T-cell (primary cell): ENCODE measurements at places on chromosomes 13 and 19. TPM values are rescaled to one million over a fixed set of nuclear protein-coding genes. Genes with fewer than 3 reads are reported as not detected.

- no peaks in the 10 kb centered on the region for H3K36me3 ChIP-seq
- no peak overlapping the region for H3K4me3 ChIP-seq
- peaks cover 2% of the 10 kb centered on the region for H3K27me3 ChIP-seq
- no peak overlapping the region for H3K27ac ChIP-seq
- DNase-seq: no peak
Observed at GRCh38 chr13:37202264-37202663, 96.8 kb upstream of the CSNK1A1L start.

SHISA7 gene
- not detected for total RNA-seq

NLRP4 gene
- total RNA-seq: not detected

CYP4F12 gene
- total RNA-seq: 0.48 TPM

KIR2DL3 gene
- total RNA-seq: 0.16 TPM

- no peak overlapping the region for H3K4me3 ChIP-seq
- DNase-seq: no peak
- H3K27ac ChIP-seq: no peak overlapping the region
- peaks cover 3% of the 10 kb centered on the region for H3K27me3 ChIP-seq
Observed at GRCh38 chr19:56862741-56863140, 22.2 kb upstream of the PEG3 start.

DNA sequence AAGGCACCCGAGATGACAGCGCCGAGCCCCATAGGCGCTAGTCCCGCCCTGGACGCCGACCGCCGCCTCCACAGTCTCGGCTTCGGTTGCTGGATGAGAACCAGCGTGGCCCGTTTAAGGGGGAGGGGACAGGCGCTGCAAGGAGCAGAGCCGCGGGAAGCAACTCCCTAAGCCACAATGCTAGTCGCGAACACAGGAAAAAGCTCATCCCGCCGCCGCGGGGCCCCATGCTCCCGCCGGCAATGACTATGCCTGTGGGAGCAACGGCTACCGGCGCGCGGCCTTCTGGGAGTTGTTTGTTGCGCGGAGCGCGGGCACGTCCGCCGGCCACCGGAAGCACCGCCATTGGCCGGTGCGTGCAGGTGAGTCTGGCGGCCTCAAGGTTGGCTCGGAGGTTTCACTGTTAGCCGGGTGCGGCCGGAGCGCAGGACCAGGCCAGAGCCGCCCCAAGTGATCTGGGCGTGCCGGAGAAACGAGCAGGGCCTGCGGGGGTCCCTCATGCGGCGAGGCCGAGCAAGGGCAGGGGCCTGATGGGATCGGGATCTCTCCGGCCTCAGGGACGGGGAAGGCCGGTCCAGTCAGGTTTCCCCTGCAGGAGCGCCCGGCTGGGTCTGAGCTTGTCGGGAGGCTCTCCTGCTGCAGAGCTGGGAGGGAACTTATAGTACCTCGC, at the start of gene ZNF544:
ZNF544 (plus strand) TSS at position 330 of the 670 bp plus-strand sequence. CDS start 15,110 bp downstream, outside the sequence.
- peak; percentile 26 for DNase-seq
- peak within 1 kb of the TSS; percentile 13 for H3K27ac ChIP-seq
- H3K4me1 ChIP-seq: peaks cover 10% of the 10 kb centered on the region
- peaks cover 30% of the 10 kb centered on the region for H3K36me3 ChIP-seq
- H3K27me3 ChIP-seq: no peaks in the 10 kb centered on the region
- H3K4me3 ChIP-seq: peak within 1 kb of the TSS; percentile 61

- no peaks in the 10 kb centered on the region for H3K36me3 ChIP-seq
- H3K4me3 ChIP-seq: peak overlapping the region; percentile 76
- no peak overlapping the region for H3K27ac ChIP-seq
- DNase-seq: peak; percentile 16
- H3K27me3 ChIP-seq: no peaks in the 10 kb centered on the region
Observed at GRCh38 chr19:21474671-21475181, 30.7 kb upstream of the ZNF429 start.

GRCh38 chr13:30115257-30115600, 192.1 kb downstream of the KATNAL1 start:
- peak overlapping the region; percentile 37 for H3K27ac ChIP-seq
- H3K4me1 ChIP-seq: peaks cover 15% of the 10 kb centered on the region
- peaks cover 2% of the 10 kb centered on the region for H3K27me3 ChIP-seq
- DNase-seq: no peak
- no peaks in the 10 kb centered on the region for H3K36me3 ChIP-seq
- no peak overlapping the region for H3K4me3 ChIP-seq

- H3K27me3 ChIP-seq: no peaks in the 10 kb centered on the region
- no peak for DNase-seq
- H3K27ac ChIP-seq: no peak overlapping the region
- H3K4me1 ChIP-seq: no peaks in the 10 kb centered on the region
- H3K36me3 ChIP-seq: peaks cover 9% of the 10 kb centered on the region
Observed at GRCh38 chr19:11722414-11722813, 16.3 kb downstream of the ZNF823 start.

- DNase-seq: no peak
- peaks cover 37% of the 10 kb centered on the region for H3K4me1 ChIP-seq
- H3K27me3 ChIP-seq: peaks cover 72% of the 10 kb centered on the region
- H3K27ac ChIP-seq: no peak overlapping the region
- H3K4me3 ChIP-seq: no peak overlapping the region
- H3K36me3 ChIP-seq: peaks cover 5% of the 10 kb centered on the region
Observed at GRCh38 chr19:55085923-55086715, 10.4 kb downstream of the EPS8L1 start.

ZNF358 gene
- total RNA-seq: 10.3 TPM

DNA sequence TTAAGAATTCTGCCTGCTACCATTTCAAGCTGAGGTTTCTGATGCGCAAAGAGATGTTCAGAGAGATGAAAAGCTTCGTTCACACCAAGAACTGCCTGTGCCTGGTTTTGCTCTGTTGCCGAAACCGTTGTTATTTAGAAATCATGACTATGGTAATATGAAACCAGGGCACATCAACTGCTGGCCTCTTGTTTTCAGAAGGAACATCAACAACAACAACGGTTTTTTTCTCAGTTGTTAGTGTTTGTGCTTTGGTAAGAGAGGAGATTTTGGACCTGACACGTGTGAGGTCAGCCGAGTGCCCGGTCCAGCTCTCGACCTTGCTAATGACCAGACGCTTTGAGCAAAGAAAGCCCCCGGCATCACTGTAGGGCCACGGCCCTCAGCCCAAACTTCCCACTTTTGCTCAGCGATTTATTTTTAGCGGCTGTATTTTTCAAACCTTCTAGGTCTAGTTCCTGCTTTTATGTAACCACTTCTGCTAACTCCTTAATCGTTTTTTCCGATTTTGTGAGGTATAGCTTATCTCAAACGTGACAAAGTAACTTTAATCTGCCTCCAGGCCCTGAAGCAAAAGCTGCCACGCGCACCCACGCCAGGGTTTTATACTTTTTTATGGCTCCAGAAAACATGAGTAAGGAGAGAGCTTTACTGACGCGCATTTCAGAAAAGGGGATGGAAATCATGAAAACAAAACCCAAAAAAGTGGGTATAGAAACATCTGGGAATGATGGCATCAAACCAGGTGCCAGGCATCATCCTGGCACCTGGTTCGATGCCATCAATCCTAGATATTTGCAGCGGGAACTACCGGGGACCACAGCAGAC, 42.0 kb downstream of the KLF2 start:
- DNase-seq: peak; percentile 48
- no peaks in the 10 kb centered on the region for H3K27me3 ChIP-seq
- peaks cover 59% of the 10 kb centered on the region for H3K4me1 ChIP-seq
- H3K27ac ChIP-seq: peak overlapping the region; percentile 96
- no peaks in the 10 kb centered on the region for H3K36me3 ChIP-seq

GRCh38 chr13:75321084-75321483, 160.9 kb downstream of the TBC1D4 start:
- no peaks in the 10 kb centered on the region for H3K36me3 ChIP-seq
- H3K4me3 ChIP-seq: no peak overlapping the region
- no peak overlapping the region for H3K27ac ChIP-seq
- no peak for DNase-seq

DNA sequence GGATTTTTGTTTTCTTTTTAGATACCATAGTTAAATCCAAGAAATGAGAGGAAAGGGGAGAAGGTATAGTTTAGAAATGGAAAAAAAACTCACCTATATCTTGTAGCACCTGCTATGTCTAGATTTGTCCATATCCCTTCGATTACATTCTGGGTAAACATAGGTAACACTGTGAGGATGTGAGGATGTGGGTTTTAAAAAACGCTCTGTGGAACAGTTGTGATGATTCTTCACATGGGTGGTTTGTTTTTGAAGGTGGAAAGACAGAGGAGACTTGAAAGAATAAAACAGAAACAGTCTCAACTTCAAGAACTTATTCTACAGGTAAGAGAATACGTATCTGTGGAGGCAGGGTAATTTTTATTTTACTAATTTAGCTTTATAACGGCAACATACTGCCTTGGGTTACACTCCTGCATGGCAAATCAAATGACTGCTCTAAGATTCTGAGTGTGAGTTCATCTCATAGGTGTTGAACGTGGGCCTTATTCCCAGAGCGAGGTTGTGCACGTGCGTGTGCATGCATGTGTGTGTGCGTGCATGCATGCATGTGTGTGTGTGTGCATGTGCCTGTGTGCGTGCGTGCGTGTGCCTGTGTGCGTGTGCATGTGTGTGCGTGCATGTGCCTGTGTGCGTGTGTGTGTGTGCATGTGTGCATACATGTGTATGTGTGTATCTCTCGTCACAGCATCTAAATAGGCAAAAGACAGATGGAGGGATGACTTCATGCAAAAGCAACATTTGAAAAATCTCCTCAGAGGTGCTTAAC, 23.5 kb downstream of the ATP4B start:
- H3K4me1 ChIP-seq: peaks cover 20% of the 10 kb centered on the region
- H3K27me3 ChIP-seq: no peaks in the 10 kb centered on the region
- DNase-seq: no peak
- H3K27ac ChIP-seq: peak overlapping the region; percentile 29

- H3K36me3 ChIP-seq: peaks cover 39% of the 10 kb centered on the region
- H3K4me3 ChIP-seq: no peak overlapping the region
- H3K27ac ChIP-seq: no peak overlapping the region
- peaks cover 69% of the 10 kb centered on the region for H3K4me1 ChIP-seq
Observed at GRCh38 chr13:114035583-114036531, 62.0 kb upstream of the C13orf46 start.

GRCh38 chr13:69660155-69660554, 447.5 kb upstream of the ATXN8OS start:
- no peaks in the 10 kb centered on the region for H3K4me1 ChIP-seq
- H3K27ac ChIP-seq: no peak overlapping the region
- no peaks in the 10 kb centered on the region for H3K36me3 ChIP-seq
- no peak for DNase-seq
- no peak overlapping the region for H3K4me3 ChIP-seq

CEACAM16 gene
- not detected for total RNA-seq

FFAR3 gene
- 0.47 TPM for total RNA-seq

- no peaks in the 10 kb centered on the region for H3K36me3 ChIP-seq
- no peak for DNase-seq
- H3K27ac ChIP-seq: no peak overlapping the region
- peaks cover 5% of the 10 kb centered on the region for H3K4me1 ChIP-seq
- H3K4me3 ChIP-seq: no peak overlapping the region
Observed at GRCh38 chr13:23608701-23609413, 38.6 kb downstream of the TNFRSF19 start.

SELENOV gene
- total RNA-seq: not detected

CGB8 gene
- not detected for total RNA-seq

- no peaks in the 10 kb centered on the region for H3K27me3 ChIP-seq
- no peak overlapping the region for H3K4me3 ChIP-seq
- H3K27ac ChIP-seq: no peak overlapping the region
- DNase-seq: no peak
- peaks cover 75% of the 10 kb centered on the region for H3K4me1 ChIP-seq
- no peaks in the 10 kb centered on the region for H3K36me3 ChIP-seq
Observed at GRCh38 chr19:43782689-43783231, 2.0 kb upstream of the KCNN4 start.

DNA sequence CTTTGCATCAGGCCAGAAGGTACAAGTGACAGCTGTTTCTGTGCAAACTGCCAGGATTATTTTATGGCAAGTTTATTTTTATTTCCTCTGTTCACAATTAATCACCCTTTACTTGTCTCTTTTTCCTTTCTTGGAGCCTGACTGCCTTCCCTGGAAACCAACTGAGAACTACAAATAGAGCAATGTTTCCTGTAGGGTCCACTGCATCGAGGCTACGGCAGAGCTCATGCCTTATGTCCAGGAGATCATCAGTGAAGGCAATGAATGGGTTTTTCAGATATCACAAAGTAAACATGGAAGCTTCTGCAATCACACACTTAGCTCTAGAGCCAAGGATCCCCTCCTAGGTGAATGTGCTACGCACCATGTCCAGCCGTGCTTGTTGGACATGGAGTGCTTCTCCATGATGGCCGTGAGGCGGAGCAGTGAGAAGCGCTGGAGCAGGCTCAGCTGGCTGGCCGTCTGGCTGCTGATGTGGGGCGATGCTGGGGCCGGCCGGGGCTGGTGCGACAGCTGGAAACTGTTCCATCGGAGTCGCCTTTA, 110.9 kb downstream of the KL start:
- no peaks in the 10 kb centered on the region for H3K36me3 ChIP-seq
- no peak overlapping the region for H3K4me3 ChIP-seq
- H3K4me1 ChIP-seq: no peaks in the 10 kb centered on the region
- H3K27ac ChIP-seq: no peak overlapping the region
- no peak for DNase-seq
- peaks cover 7% of the 10 kb centered on the region for H3K27me3 ChIP-seq
